ENCODE measurements at places on chromosomes 7 and 10. TPM values are rescaled to one million over a fixed set of nuclear protein-coding genes. Genes with fewer than 3 reads are reported as not detected.

Gene STEAP1
- total RNA-seq, result 12.5 TPM

Gene THSD7A
- 0.30 TPM for total RNA-seq

Gene MEOX2
- not detected for total RNA-seq

Gene BAIAP2L1
- 3.0 TPM for total RNA-seq

Gene CHN2
- 1.5 TPM for total RNA-seq

Gene CADPS2
- total RNA-seq, result 8.6 TPM

Gene EVX1
- not detected for total RNA-seq

Gene BLNK
- total RNA-seq, result not detected

Gene ANKRD7
- 0.97 TPM for total RNA-seq

Gene SH3PXD2A
- total RNA-seq, result 77.4 TPM

Gene LIPM
- not detected for total RNA-seq

Gene RUFY2
- total RNA-seq, result 22.0 TPM

Gene TRIM50
- total RNA-seq, result not detected

Gene CALCR
- not detected for total RNA-seq

Gene CYP3A5
- 0.30 TPM for total RNA-seq

Gene CUZD1
- 0.30 TPM for total RNA-seq

Gene DOCK1
- total RNA-seq, result 69.8 TPM

Gene CYP3A4
- total RNA-seq, result not detected

All from smooth muscle cell of the umbilical artery (primary cell).